ENCODE measurements at places on chromosomes 5 and 9. TPM values are rescaled to one million over a fixed set of nuclear protein-coding genes. Genes with fewer than 3 reads are reported as not detected.

ENTREP1 gene
- 7.6 TPM for total RNA-seq

MED10 gene
- total RNA-seq: 8.7 TPM

IFNB1 gene
- total RNA-seq: 0.77 TPM

IFNA21 gene
- total RNA-seq: not detected

TMC1 gene
- total RNA-seq: not detected

DEPDC1B gene
- 7.9 TPM for total RNA-seq
